NCI-H1694 treated with DMSO at 0.1 percent for 48 hours (cell line): ENCODE measurements at places on chromosomes 2 and 18.

DNA sequence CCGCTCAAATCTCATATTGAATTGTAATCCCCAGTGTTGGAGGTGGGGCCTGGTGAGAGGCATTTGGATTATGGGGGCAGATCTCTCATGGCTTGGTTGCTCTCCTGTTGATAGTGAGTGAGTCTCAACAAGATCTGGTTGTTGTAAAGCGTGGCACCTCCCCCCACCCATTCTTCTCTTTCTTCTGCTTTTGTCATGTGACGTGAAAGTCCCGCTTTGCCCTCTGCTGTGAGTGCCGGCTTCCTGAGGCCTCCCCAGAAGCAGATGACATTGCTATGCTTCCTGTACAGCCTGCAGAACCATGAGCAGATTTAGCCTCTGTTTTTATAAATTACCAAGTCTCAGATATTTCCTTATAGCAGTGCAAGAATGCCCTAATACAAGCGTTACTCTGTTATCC is 673.8 kb downstream of the ADCYAP1 start:
- DNase-seq: no peak

GRCh38 chr18:59517446-59518165 is 158.5 kb upstream of the LMAN1 start:
- DNase-seq: no peak

GRCh38 chr18:44537526-44537925 is 143.2 kb upstream of the SETBP1 start:
- no peak for DNase-seq

GRCh38 chr18:32026491-32027086 is 8.0 kb downstream of the RNF125 start:
- no peak for DNase-seq

DNA sequence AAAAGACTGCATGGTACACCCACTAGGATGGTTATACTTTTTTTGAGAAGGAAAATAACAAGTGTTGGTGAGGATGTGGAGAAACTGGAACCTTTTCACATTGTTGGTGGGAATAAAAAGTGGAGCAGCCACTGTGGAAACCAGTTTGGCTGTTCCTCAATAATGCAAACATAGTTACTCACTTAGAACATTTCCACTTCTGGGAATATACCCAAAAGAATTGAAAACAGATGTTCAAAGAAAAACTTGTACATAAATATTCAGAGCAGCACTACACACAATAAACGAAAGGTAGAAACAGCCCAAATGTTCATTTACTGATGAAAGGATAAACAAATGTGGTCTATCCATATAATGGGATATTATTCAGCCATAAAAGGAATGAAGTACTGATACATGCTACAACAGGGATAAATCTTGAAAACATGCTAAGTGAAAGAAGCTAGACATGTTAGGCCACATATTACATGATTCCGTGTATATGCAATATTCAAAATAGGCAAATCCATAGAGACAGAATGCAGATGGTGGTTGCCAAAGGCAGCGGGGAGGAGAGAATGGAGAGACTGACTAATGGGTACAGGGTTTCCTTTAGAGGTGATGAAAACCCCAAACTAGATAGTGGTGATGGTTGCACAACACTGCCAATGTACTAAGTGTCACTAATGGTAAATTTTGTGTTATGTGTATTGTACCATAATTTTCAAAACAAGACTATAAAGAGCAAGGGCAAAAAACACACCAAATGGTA is 20.9 kb upstream of the LMAN1 start:
- no peak for DNase-seq

GRCh38 chr2:175576270-175576669 is 394.8 kb upstream of the ATP5MC3 start:
- no peak for DNase-seq

- DNase-seq: no peak
Measured at GRCh38 chr2:110680709-110681108, 2.8 kb upstream of the BUB1 start.

DNA sequence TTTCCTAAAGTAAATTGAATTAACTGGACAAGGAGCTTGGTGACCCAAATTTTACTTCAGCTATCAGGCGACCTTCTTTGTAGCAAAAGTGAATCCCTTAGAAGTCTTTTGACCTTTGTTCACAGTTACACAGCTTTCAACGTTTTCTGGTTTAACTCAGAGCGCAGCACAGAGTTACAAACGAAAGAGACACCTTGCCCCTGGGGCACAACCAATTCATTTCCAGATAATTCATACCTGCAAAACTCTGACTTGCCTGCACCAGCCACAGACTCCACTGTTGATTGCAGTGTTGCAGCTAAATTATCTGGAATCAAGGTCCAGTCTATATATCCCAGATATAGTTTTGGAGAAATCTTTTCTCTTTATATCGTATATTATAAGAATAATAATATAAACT is 358.6 kb upstream of the VWC2L start:
- DNase-seq: no peak

DNA sequence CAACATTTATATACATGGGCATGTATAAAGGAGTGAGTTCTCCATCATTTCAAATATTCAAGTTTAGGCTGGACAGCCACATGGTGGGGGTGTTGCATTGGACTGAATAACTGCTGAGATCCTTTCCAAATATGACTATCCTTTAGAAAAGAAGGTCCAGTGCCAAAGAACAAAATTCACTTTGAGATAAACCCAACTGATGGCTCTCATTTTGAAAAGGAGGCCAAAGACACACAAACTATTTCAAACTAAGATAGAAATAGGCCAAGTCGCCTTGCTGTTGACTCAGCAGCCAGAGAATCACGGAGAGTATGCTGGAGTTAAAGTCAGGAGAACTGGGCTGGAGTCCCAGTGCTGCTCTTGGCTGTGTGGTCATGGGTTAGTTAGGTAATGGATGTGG is 204.5 kb upstream of the LRATD1 start:
- DNase-seq: no peak

DNA sequence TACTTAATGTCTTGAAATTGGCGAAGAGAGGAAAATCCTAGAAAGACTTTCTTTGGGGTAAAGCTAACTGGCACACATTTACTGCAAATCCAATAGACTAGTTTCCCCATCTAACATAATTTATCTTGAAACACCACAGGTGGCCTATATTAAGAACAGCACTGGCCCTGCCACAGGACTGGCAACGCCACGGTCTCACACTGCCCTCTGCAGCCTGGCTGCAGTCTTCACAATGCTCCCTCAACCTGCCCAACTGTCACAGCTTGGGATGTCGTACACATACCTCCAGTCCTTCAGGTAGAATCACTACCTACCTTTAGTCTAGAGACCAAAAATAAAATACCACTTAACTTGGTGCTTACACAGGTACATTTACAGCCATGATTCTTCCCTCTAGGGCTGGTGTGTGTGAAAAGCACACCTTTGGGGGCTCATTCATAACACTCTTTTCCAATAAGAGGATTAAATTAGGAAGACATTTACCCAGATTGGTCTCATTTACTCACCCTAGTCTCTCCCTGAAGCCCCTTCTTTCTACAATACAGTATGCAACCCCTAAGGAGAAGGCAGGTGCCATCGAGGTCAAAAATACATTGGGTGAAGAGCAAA is 222.2 kb downstream of the C1D start:
- peak; percentile 50 for DNase-seq

DNA sequence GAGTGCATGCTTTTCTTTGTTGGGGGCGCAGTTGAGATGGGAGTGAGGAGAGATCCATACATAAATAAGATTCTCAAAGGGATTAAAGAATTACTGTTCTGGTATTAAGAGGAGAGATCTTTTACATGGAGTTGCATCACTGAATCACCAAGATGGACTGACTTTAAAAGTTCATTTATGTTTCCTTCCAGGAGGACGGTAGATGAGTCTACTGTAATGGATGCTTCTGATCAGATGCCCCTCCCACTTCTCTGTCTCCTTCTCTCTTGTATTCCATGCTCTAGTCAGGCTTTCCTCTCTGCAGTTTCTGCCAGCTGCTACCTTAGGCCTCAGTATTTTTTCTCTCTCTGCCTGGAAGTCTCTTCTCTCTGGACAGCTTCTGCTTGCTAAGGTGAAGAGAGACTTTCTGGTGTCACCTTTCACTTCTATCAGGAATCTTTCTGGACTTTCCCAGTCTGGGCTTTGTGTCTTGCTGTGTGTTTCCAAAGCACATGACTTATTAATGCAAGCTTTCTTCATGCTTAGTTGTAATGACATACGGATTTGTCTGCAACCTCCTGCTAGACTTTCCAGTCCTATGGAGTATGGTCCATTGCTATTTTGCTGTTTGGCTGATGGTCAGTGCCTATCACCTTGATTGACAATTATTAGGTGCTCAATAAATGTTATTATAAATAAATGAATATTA is 23.6 kb downstream of the FAM171B start:
- DNase-seq: no peak
